ENCODE measurements at places on chromosomes 2 and 18.

DNA sequence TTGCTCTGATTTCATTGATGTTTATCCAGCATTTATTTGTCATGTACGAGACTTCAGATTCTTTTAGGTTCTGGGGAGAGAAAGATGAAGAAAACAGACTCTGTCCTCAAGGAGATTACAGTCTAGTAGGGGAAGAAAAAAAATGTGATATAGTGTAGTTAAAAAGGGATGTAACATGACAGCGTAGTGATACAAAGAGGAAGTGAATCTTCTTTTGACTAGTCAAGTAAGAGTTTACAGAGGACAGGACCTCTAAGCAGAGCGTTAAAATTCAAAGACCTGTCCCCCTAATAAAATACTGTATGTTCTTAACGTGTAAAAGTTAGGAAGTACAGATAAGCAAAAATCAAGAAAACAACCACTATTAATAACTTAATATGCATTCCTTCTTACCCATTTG, 47.7 kb downstream of the NCOA1 start:
- DNase-seq = no peak

- DNase-seq = no peak
Measured at GRCh38 chr2:122514451-122514996, 759.1 kb downstream of the TSN start.

GRCh38 chr18:42404151-42404550, 449.1 kb downstream of the PIK3C3 start:
- DNase-seq = no peak

GRCh38 chr2:37923308-37924055, 1.6 kb upstream of the RMDN2 start:
- no peak for DNase-seq

- DNase-seq = no peak
Measured at GRCh38 chr2:65017335-65017734, 28.1 kb downstream of the SLC1A4 start.

DNA sequence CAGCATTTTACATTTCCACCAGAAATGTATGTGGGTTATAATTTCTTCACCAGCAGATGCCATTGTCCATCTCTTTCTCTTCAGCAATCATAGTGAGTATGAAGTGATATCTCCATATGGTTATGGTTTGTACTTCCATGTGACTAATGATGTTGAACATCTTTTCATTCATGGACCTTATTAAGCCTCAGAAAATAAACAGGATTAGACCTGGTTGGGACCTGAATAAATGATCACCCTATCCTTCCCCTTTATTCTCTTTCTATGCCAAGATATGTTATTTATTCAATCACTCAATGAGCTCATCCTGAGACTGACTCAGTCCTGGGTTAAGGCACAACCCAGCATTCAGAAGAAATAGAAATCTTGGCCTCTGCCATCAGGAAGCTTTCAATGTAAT, 86.6 kb downstream of the ANTXR1 start:
- DNase-seq = no peak

GRCh38 chr2:232761301-232761907, 15.0 kb downstream of the KCNJ13 start:
- no peak for DNase-seq

- no peak for DNase-seq
Measured at GRCh38 chr2:26020231-26020640, 13.6 kb upstream of the RAB10 start.

- DNase-seq = no peak
Measured at GRCh38 chr2:4214444-4215205, 511.2 kb downstream of the DCDC2C start.

DNA sequence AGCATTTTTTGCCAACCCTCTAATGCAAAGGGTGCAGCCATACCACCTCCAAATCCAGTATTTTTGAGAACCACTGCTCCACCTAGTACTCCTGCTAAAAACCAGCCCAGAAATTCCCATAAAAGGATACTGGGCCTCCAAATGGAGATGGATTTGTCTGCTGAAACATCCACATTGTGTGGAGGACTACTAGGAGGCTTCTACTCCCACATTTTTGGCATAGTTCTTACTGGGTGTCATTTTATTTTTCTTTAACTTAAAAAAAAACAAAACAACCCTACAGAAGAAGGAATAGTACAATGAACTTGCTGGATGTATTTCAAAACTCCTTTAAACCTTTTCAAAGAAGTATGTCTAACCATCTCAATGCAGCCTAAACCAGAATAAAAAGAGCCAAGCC, 219.2 kb downstream of the SRBD1 start:
- no peak for DNase-seq

GRCh38 chr2:188382107-188382506, 90.4 kb downstream of the GULP1 start:
- no peak for DNase-seq

DNA sequence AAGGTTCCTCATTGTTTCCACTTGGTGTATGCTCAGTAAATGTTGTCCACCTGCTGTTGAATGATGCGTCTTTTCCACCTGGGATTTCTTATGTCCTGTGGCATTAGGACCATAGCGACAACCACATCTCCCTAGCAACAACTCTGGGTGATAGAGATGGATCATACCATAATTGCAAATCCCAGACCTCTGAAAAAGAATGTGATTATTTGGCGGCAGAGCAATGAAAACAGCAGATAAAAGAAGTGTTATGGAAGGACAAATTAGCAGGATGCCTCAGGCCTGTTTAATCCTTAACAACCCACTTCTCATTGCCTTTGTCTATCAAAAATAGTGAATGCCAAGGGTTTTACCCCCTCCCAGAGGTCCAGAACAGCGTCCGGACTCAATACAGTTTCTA, 278.9 kb downstream of the TSN start:
- no peak for DNase-seq

GRCh38 chr2:191936882-191937405, 90.1 kb upstream of the CAVIN2 start:
- DNase-seq = no peak

DNA sequence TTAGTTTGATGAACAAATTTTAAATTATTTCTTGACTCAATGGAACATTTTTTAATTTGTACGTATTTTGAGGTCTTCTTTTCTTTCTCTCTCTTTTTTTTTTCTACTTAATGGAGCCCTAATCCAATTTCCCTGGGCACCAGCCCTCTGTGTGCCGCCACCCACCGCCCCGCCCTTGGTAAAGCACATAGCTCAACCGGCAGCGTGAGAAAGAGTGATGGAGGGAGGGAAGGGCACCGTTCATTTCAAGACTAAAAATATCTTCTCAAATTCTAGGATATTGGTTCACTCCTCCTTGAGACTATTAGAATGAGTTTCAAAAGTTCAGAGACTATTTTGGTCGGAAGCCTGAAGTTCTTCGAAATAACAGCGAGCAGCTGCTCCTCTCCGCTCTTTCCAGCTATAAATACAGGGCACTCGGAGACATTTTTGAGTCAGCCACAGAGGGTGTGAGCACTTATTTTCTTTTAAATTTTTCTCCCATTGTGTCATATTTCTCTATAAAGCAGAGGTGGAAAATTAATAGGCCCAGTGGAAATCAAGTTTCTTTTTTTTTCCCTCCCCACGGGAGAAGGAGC, 731.7 kb upstream of the ID2 start:
- DNase-seq = no peak

GRCh38 chr2:72954376-72955227, 37.3 kb downstream of the EMX1 start:
- DNase-seq = no peak

GRCh38 chr18:46069524-46069923, 2.5 kb downstream of the PSTPIP2 start:
- DNase-seq = no peak

DNA sequence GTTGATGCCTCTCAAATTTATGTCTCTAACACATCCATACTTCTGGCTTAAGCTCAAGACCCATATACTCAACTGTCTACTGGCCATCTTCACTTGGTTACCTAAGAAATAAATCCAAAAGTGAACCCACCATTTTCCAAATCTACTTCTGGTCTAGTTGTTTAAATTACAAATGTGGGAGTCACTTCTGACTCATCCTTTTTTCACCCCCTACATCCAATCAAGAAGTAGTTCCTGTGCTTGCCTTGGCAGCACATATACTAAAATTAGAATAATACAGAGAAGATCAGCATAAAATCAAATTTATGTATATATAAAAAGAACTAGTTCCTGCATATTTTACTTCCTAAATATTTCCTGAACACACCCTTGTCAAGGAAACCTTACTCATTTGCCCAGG, 53.6 kb downstream of the STRN start:
- DNase-seq = no peak

DNA sequence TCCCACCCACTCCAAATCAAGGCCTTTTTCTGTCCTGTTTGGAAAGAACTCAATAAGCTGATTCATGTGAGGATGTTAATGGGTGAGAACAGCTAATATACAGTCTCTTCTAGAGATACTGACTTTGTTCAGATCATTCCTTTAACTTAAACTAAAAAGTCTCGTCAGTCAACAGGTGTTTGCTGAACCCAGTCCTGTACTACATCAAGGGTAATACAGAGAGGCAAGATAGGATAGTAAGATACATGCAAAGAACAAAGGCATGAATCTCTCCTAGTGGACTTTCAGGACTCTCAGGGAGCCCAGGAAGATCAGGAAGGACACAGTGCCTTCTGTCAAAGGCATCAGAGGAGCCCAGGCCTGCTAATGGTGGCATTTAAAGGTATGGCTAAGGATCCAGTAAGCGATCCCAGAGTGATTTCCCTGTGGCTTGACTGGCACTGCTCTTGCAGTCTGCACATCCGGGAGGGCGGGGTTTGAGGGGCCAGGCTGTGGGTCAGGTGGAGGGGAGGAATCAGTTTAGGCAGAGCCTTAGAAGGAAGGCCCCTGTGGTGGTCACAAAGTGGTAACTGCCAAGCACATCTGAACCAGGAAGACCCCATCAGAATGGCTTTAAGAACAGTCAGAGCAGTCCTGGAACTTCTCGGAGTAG, 54.0 kb downstream of the EPAS1 start:
- no peak for DNase-seq

- no peak for DNase-seq
Measured at GRCh38 chr2:157376041-157376440, 50.4 kb upstream of the ERMN start.

GRCh38 chr18:27695052-27695451, 481.9 kb downstream of the CDH2 start:
- no peak for DNase-seq

- DNase-seq = no peak
Measured at GRCh38 chr18:12474146-12474545, 66.4 kb downstream of the PRELID3A start.

DNA sequence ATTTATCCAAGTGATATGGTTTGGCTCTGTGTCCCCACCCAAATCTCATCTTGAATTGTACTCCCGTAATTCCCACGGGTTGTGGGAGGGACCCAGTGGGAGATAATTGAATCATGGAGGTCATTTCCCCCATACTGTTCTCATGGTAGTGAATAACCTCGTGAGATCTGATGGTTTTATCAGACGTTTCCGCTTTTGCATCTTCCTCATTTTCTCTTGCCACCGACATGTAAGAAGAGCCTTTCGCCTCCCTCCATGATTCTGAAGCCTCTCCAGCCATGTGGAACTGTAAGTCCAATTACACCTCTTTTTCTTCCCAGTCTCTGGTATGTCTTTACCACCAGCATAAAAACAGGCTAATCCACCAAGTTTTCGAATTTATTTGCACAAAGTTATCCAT, 20.3 kb upstream of the CHST10 start:
- no peak for DNase-seq

DNA sequence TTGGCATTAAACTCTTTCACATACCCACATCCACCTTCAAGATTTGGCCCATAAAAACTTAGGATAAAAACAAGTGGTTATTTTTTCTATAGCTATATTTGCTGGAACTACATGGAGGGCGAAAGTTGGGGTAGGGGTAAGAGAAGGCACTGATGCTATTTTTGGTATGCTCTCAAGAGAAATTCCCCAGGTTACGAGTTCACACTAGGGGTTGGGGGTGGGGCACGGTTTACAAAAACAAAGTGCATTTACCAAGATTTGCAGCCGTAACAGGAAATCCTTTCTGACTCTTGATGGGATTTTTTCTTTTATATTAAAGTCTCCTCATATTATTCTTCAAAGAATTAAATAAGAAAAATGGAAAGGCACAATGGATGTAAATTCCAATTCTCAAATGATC, 6.8 kb downstream of the SERPINE2 start:
- no peak for DNase-seq

DNA sequence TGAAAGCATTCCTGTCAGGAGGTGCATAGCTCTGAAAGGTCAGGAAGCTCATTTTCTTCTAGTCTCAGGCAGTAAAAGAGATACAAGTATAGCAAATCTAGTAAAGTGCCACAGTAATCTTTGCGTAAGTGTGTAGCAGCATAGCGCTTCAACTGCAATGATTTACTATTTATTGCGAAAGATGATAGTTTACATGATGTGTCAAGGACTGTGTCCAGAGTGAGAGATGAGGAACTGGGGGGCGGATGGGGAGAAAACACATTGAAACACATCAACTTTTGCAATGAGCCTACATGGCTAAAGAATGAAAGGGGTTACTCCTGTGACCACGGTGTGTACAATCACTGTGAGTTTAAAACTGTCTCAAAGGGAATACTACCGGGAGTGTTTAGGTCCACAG, 644.4 kb downstream of the GALR1 start:
- DNase-seq = no peak

DNA sequence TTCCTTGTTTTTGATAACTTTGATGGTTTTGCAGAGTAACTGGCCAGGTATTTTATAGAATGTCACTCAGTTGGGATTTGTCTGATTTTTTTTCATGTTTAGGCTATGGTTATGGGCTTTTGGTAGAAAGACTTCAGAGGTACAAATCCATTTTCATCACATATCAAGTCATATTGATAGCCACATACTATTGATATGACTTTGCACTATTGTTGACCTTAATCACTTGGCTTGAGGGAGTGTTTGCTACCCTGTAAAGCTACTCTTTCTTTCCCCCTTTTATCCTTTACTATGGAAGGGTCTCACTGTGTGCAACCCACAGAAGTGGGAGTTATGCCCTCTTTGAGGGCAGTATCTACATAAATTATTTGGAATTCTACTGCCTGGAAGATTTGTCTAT, 109.8 kb downstream of the BABAM2 start:
- no peak for DNase-seq

- no peak for DNase-seq
Measured at GRCh38 chr18:25898965-25899364, 191.4 kb downstream of the SS18 start.

DNA sequence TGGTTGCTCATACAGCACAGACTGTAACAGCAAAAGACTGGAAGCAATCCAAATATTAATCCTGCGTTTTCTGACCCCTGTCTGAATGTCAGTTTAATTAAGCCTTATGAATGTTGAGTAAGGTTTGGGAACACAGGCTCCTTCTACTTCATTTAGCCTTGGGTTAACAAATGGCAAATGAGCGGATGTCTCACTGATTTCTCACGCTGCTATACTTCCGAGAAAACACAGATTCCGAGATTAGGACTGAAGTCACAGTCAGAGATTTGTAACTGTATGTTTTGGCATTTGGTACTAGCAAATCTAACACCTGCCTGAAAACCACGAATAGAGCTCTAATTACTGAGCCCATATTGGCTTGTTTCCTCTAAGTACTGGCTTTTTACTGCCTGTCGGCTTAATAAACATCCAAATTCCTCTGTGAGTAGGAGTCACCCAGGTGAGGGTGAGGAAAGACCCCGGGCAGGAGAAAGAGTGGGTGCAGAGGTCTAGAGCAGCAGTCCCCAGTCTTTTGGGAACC, 10.6 kb downstream of the MC5R start:
- DNase-seq = no peak

- DNase-seq = no peak
Measured at GRCh38 chr2:8551622-8552074, 130.2 kb upstream of the ID2 start.

- no peak for DNase-seq
Measured at GRCh38 chr2:113202305-113203216, 28.8 kb downstream of the PSD4 start.

- DNase-seq = peak; percentile 71
Measured at GRCh38 chr2:230987137-230988020, 8.5 kb upstream of the SPATA3 start.

GRCh38 chr2:127196998-127197397, 23.1 kb downstream of the CYP27C1 start:
- DNase-seq = no peak
